ENCODE measurements at places on chromosomes 5 and 9. TPM values are rescaled to one million over a fixed set of nuclear protein-coding genes. Genes with fewer than 3 reads are reported as not detected.

DNA sequence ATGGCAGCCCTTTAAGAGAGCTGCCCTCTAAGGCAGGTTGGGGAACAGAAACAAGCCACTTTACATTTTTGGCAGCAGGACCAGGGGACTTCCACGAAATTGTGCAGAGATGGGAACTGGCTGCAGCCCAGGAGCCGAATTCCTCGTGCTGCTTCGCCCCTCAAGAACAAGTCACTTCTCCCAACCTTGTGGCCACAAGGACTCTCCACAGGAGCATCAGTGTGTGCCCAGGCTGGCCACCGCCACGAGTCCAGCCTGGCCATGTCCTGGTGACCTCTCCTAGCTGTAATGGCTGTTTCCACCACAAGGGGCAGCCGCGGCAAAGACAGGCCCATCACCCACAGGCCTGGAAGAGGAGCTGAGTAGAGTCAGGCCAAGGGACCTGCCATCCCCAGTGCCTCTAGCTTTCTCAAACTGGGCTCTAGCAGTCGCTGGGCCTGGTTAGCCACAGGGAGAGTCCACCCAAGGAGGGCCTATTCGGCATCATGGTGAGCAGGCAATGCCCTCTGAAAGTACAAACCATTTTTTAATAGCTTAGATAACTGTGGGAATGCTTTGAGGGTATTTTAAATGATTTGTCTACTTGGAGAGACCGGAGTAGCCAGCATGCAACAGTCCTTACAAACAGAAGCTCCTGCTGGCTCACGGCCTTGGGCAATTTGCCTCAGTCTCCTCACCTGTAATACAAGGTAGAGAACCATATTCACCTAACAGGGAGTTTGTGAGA is 129.0 kb downstream of the COL23A1 start:
- DNase-seq: peak; percentile 87
- no peaks in the 10 kb centered on the region for H3K4me1 ChIP-seq
- no peaks in the 10 kb centered on the region for H3K36me3 ChIP-seq
- H3K27ac ChIP-seq: peak overlapping the region; percentile 62
- no peaks in the 10 kb centered on the region for H3K27me3 ChIP-seq

DNA sequence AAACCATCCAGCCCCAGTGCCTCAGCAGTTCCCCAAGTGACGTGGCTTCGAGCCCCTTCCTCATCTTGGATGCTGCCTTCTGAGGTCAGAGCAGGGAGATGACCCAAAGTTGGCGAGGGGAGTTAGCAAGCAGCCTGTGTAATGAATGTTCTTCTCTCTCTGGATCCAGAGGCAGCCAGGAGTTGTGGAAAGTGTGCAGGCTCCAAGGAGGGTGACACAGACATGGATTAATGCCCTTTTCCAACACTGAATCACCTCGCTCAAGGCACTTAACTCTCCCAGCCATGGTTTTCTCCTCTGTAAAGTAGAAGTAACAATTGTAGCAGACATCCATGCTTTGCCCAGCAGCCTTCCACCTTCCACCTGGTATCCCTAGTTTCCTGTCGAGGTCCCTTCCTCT is 64.6 kb upstream of the HAND1 start:
- no peaks in the 10 kb centered on the region for H3K27me3 ChIP-seq
- no peak overlapping the region for H3K27ac ChIP-seq
- no peaks in the 10 kb centered on the region for H3K36me3 ChIP-seq
- DNase-seq: peak; percentile 47
- H3K4me1 ChIP-seq: no peaks in the 10 kb centered on the region
- H3K4me3 ChIP-seq: no peak overlapping the region

DNA sequence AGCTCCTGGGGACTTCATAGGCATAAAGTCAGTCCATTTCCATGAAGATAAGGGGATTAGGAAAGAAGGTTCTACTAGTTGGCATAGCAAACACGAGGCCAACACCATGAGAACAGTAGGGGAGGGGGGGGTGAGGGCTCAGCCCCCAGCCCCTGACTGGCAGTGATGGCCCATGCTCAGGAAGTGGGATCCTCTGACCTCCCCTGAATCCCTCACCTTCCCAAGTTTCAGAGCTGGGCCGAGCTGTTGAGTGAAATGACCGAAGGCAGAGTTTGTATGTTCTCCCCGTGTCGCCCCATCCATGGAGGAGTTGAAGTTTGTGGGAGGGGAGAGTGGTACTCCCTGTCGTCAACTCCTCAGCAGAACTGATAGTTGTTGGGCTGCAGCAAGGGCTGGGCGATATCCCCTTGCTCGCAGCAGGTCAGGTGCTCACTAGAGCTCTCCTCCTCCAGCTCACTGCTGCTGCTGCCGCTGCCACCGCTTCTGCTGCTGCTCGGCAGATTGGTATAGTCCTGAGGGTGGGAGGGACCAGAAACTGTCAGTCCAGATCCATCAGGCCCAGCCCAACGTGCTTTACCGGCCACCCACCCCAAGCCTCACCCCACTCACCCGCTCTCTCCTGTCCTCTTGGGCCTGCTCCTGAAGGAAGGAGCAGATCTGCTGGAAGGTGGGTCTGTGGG is 32.5 kb downstream of the CSF1R start:
- H3K27ac ChIP-seq: no peak overlapping the region
- no peak for DNase-seq
- H3K36me3 ChIP-seq: peaks cover 56% of the 10 kb centered on the region
- H3K27me3 ChIP-seq: no peaks in the 10 kb centered on the region
- no peak overlapping the region for H3K4me3 ChIP-seq

GRCh38 chr9:115034801-115035200 is 83.2 kb downstream of the TNC start:
- H3K27ac ChIP-seq: peak overlapping the region; percentile 56
- no peaks in the 10 kb centered on the region for H3K27me3 ChIP-seq
- no peaks in the 10 kb centered on the region for H3K4me1 ChIP-seq
- no peak for DNase-seq
- H3K4me3 ChIP-seq: no peak overlapping the region

GRCh38 chr9:129174724-129175514 is 3.1 kb downstream of the IER5L start:
- H3K36me3 ChIP-seq: no peaks in the 10 kb centered on the region
- no peaks in the 10 kb centered on the region for H3K27me3 ChIP-seq
- H3K4me3 ChIP-seq: peak overlapping the region; percentile 63
- H3K27ac ChIP-seq: peak overlapping the region; percentile 96
- peak; percentile 90 for DNase-seq

- H3K4me1 ChIP-seq: no peaks in the 10 kb centered on the region
- no peaks in the 10 kb centered on the region for H3K36me3 ChIP-seq
- H3K4me3 ChIP-seq: no peak overlapping the region
- no peak overlapping the region for H3K27ac ChIP-seq
- no peaks in the 10 kb centered on the region for H3K27me3 ChIP-seq
These were observed 494.8 kb downstream of the MAT2B start for GRCh38 chr5:164000241-164000640.

- no peaks in the 10 kb centered on the region for H3K36me3 ChIP-seq
- no peaks in the 10 kb centered on the region for H3K27me3 ChIP-seq
- peak; percentile 69 for DNase-seq
- H3K4me3 ChIP-seq: no peak overlapping the region
These were observed 601.8 kb upstream of the ZNF608 start for GRCh38 chr5:125348221-125348692.

- H3K36me3 ChIP-seq: no peaks in the 10 kb centered on the region
- H3K27ac ChIP-seq: no peak overlapping the region
- no peak overlapping the region for H3K4me3 ChIP-seq
- H3K27me3 ChIP-seq: no peaks in the 10 kb centered on the region
- peaks cover 69% of the 10 kb centered on the region for H3K4me1 ChIP-seq
- no peak for DNase-seq
These were observed 2.3 kb upstream of the TNIP1 start for GRCh38 chr5:151083081-151083676.

TIMD4 gene
- total RNA-seq: not detected
